ENCODE measurements at places on chromosomes 13 and 19.

DNA sequence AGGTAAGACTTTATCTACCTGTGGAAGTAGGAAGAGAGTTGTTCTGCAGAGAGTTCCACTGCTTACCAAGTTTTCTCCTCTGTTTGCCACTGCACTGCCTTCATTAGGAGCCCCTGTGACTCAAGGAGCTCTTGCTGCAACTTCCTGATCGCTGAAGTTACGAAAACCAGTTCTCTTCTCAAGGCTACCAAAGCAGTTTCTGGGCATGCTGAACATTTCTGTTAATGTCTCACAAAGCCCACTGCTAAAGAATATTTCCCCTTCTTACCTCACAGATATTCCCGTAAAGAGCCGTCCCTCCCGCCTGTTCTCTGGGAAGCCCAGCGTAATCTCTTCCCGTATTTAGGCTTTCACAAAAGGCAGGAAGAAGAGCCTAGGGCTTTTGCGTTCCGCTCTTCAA, 82.6 kb upstream of the OXGR1 start:
- no peak overlapping the region for H3K27ac ChIP-seq
- H3K4me1 ChIP-seq = no peaks in the 10 kb centered on the region
- H3K4me3 ChIP-seq = no peak overlapping the region
- no peaks in the 10 kb centered on the region for H3K36me3 ChIP-seq

GRCh38 chr13:81987677-81988357, 1646.9 kb upstream of the SPRY2 start:
- DNase-seq = no peak
- H3K4me1 ChIP-seq = no peaks in the 10 kb centered on the region
- no peaks in the 10 kb centered on the region for H3K27me3 ChIP-seq
- H3K27ac ChIP-seq = no peak overlapping the region
- no peaks in the 10 kb centered on the region for H3K36me3 ChIP-seq
- H3K4me3 ChIP-seq = no peak overlapping the region

DNA sequence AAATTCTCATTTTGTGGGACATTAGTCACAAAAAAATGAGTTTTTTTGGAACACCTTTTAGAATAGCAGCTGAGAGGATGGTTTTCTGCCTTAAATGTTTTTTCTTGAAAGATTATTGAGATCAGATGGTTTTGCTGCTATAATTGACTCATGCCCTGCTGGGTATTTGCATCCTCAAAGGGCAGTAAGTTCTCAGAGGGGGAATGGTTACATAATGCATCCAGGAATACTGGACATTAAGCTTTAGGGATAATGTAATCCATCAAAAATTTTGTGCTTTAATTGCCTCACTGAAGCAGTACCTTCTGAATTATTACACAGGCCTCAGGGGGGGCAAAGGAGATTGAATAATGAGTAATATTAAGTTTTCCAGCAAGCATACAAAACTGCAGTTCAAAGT, 866.3 kb upstream of the SPRY2 start:
- H3K27me3 ChIP-seq = no peaks in the 10 kb centered on the region
- H3K27ac ChIP-seq = no peak overlapping the region
- no peaks in the 10 kb centered on the region for H3K4me1 ChIP-seq
- no peak for DNase-seq

DNA sequence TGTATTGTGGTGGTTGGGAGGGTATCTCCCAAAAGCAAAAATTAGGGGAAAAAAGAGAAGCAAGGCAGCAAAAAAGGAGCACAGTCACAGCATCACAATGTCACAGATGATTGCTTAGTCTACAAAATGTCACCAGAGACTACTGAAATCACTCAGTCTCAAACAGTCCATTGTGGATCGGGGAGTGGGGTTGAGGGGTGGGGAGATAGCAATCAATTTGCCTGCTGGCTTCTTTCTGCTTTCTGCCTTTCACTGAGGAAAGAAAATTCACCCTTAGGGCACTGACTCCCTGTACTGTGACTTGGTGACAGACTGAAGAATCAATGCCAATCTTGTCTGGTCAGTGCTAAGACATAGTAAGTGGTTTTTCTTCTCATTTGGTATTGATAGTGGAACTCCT, 2127.1 kb upstream of the PCDH20 start:
- no peaks in the 10 kb centered on the region for H3K27me3 ChIP-seq
- DNase-seq = no peak
- no peaks in the 10 kb centered on the region for H3K4me1 ChIP-seq
- H3K36me3 ChIP-seq = no peaks in the 10 kb centered on the region
- H3K27ac ChIP-seq = no peak overlapping the region
- no peak overlapping the region for H3K4me3 ChIP-seq
